ENCODE measurements at places on chromosomes 6 and 20.

DNA sequence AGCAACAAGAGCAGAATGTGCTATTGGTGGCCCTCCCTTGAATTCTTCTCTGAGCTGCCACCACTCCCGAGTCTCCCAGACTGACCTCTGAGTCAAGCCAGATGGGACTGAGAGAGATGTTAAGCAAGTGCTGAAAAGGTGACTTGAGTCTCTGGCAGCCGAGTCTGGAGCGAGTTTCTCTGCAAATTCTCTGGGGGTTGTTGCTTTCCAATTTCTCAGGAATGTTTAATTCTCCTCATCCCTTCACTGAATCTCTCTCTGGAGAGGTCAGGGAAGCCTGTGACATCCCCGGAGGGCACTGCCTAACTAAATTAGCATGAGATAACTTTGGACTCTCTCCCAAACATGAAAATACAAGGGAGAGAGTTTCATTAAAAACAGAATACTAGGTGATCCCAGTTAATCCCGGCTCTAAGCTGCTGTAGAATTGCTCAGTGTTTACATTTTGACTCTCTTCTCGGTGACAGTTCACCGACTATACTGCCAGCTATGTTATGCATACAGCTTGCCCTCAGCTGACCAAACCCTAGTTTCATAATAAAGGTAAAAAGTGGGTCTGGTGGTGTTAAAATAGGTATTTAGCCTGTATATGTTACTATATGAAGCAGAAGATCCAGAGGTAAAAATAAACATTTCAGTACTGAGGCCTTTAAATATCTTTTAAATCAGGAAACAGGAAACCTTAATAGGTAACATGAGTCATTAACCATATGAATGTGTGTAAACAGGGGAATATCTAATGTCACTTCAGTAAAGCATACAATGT is 157.9 kb downstream of the FOXC1 start:
- DNase-seq, result no peak

- DNase-seq, result no peak
Measured at GRCh38 chr6:130467146-130468050, 101.6 kb downstream of the TMEM200A start.

GRCh38 chr20:24705486-24705885 is 236.1 kb downstream of the SYNDIG1 start:
- DNase-seq, result peak; percentile 26

DNA sequence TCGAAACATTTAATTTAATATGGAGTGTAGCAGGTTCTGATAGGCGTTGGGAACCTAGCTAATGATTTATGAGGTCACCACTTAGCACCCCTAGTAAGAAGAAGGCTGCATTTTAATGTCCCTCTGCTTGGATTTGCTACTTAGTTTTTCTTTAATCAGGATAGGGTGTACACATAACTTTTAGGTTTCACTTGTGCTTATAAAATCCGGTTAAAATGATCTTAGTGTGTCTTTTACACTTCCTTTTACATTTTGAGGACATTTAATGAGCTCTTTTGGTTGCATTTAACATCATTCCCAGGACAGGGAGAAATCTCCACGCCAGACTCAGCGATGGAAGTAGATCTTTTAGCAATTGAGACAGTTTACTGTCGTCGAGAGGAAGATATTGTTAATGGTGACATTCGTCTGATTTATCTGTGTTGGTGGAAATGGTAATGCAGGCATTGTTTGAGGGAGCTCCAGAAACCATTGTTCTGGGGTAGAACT is 5.6 kb downstream of the TFAP2A start:
- DNase-seq, result no peak
